ENCODE measurements at places on chromosomes 3 and 15.
A peak's percentile ranks its signal among the peaks of the same experiment; 100 is the strongest.

- no peak overlapping the region for H3K4me3 ChIP-seq
- no peak for DNase-seq
- peaks cover 34% of the 10 kb centered on the region for H3K4me1 ChIP-seq
- no peak overlapping the region for H3K27ac ChIP-seq
- no peaks in the 10 kb centered on the region for H3K36me3 ChIP-seq
Observed at GRCh38 chr3:150751781-150752263, 11.1 kb downstream of the SIAH2 start.

DNA sequence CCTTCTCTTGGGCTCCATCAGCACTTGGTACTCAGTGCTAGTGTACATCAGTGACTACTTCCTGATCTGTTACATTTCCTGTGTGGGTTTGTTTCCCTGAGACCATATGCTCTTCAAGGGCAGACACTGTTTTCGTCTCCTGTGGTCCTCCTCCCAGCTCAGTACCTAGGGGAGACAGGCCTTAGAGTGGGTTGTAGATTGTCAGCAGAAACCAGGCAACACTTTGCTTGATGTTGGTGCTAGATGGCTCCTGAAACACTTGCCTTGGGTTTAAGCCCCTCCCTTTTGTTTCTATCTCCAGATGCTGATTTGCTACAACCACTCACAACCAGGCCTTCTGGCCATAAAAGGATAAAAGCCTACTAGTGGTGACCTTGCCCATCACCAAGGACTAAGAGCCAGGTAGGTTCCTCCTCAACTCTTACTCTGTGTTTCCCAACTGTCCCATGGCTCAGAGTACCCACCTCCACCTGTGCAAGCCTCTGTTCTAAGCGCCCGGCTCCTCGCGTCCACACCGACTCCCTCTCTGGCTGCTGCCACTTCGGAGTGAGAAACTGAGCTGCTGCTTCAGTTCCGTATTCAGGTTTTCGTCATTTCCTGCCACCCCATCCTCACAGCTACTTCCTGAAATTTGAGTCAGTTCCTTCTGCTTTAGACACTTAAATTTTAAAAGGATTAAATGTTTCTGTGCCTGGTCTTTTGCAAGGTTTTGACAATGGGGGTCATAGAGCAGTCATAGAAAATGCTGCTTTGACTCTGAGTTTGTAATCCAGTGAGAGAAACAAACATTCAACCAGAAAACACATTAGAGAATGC is at the start of gene HCLS1:
Gene HCLS1, minus strand, starts transcription at position 548 of the 816 bp plus-strand sequence. CDS start 2,556 bp downstream, outside the sequence.
- peaks cover 4% of the 10 kb centered on the region for H3K4me1 ChIP-seq
- H3K36me3 ChIP-seq = no peaks in the 10 kb centered on the region
- no peaks in the 10 kb centered on the region for H3K27me3 ChIP-seq

GRCh38 chr15:77577366-77577950 is 55.3 kb downstream of the LINGO1 start:
- H3K27me3 ChIP-seq = 0 out of 2 replicates have a peak, but pooled peaks cover 12% of the 10 kb centered on the region
- no peaks in the 10 kb centered on the region for H3K4me1 ChIP-seq
- no peak overlapping the region for H3K4me3 ChIP-seq
- H3K27ac ChIP-seq = no peak overlapping the region

- H3K4me1 ChIP-seq = no peaks in the 10 kb centered on the region
- no peak overlapping the region for H3K27ac ChIP-seq
- H3K27me3 ChIP-seq = no peaks in the 10 kb centered on the region
- H3K36me3 ChIP-seq = no peaks in the 10 kb centered on the region
- no peak for DNase-seq
Observed at GRCh38 chr3:185858502-185859225, 33.8 kb upstream of the IGF2BP2 start.

- DNase-seq = no peak
- H3K27ac ChIP-seq = no peak overlapping the region
- H3K27me3 ChIP-seq = no peaks in the 10 kb centered on the region
- H3K4me3 ChIP-seq = no peak overlapping the region
- no peaks in the 10 kb centered on the region for H3K4me1 ChIP-seq
- H3K36me3 ChIP-seq = no peaks in the 10 kb centered on the region
Observed at GRCh38 chr3:108505811-108506210, 4.6 kb downstream of the MYH15 start.

GRCh38 chr3:96619475-96619874 is 194.9 kb upstream of the EPHA6 start:
- H3K4me1 ChIP-seq = no peaks in the 10 kb centered on the region
- no peak overlapping the region for H3K4me3 ChIP-seq
- no peaks in the 10 kb centered on the region for H3K36me3 ChIP-seq
- no peak overlapping the region for H3K27ac ChIP-seq

- H3K27me3 ChIP-seq = no peaks in the 10 kb centered on the region
- peaks cover 3% of the 10 kb centered on the region for H3K36me3 ChIP-seq
- no peak overlapping the region for H3K4me3 ChIP-seq
- H3K4me1 ChIP-seq = peaks cover 20% of the 10 kb centered on the region
Observed at GRCh38 chr3:157418104-157418503, 18.5 kb upstream of the PTX3 start.

- no peaks in the 10 kb centered on the region for H3K27me3 ChIP-seq
- H3K27ac ChIP-seq = no peak overlapping the region
- no peak overlapping the region for H3K4me3 ChIP-seq
- peak; percentile 58 for DNase-seq
Observed at GRCh38 chr15:34808016-34808415, 12.7 kb upstream of the ACTC1 start.

- no peaks in the 10 kb centered on the region for H3K36me3 ChIP-seq
- no peaks in the 10 kb centered on the region for H3K27me3 ChIP-seq
- DNase-seq = peak; percentile 70
- H3K4me1 ChIP-seq = peaks cover 54% of the 10 kb centered on the region
Observed at GRCh38 chr3:170714562-170715535, 129.0 kb upstream of the SLC7A14 start.

DNA sequence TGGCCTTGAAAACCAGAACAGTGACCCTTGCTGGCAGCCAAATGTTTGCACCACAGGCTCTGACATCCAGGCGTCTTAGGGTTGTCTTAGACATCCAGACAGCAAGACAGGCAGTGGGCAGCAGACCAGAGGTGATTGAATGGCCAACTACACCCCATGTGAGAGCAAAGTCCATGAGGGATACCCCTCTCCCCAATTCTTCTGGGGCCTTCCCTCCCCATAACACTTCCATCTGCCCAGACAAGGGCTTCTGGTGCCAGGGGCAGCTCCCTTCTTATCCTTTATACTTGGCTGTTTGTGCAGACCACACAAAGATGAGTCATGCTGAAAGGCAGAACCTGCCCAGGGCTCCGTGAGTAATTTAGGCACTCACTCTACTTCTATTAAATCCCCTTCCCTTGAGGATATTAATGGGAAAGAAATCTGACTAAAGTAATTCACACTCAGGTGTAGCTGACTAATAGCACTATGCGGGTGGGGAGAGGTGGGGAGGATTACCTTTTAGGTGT is 257.9 kb downstream of the UACA start:
- peak; percentile 95 for DNase-seq
- 0 out of 2 replicates have a peak, but pooled peaks cover 5% of the 10 kb centered on the region for H3K27me3 ChIP-seq
- H3K4me1 ChIP-seq = peaks cover 50% of the 10 kb centered on the region
- H3K27ac ChIP-seq = peak overlapping the region; percentile 28
- H3K4me3 ChIP-seq = no peak overlapping the region

DNA sequence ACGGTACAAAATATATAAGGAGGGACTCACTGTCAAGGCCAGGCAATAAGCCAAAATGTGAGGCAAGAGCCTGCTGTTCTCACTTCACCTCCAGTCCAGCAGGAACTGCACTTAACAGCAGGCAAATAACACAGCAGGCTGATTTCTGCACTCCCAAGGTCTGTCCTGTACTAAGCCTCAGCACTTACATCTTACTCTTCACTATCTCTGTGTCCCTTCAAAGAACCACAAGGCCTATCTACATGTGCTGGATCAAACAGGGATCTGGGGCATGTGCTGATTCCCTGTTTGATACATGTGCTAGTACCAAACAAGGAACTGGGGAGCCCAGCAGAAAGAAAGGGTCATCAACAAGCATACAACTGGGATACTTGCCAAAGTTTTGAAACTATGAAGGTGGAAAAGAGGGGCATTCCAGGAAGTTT is 22.2 kb downstream of the UACA start:
- H3K27me3 ChIP-seq = no peaks in the 10 kb centered on the region
- peak overlapping the region; percentile 67 for H3K27ac ChIP-seq
- H3K4me3 ChIP-seq = no peak overlapping the region
- H3K4me1 ChIP-seq = peaks cover 34% of the 10 kb centered on the region
- peak; percentile 89 for DNase-seq

Measured in GM23248 (cell line).